ENCODE measurements at places on chromosomes 11 and 22.
A peak's percentile ranks its signal among the peaks of the same experiment; 100 is the strongest.

DNA sequence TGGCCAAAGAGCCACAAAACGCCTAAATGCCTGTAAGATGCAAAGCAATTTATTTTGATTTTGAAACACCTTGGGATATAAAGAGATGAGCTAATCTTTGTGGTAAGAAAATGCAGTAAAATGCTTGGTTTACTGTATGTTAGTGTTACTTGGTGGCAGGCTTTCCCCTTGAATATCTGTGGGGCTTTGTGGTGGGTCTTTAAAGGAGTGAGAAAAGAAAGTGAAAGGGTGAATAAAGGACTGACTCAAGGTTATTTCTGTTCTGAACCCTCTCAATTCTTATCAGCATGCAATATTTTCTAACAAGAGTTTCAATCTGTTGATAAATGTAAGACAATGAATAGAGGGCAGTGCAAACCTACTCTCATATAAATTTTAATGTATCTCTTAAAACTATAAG, 1555.9 kb upstream of the RAG2 start:
- DNase-seq, result no peak

DNA sequence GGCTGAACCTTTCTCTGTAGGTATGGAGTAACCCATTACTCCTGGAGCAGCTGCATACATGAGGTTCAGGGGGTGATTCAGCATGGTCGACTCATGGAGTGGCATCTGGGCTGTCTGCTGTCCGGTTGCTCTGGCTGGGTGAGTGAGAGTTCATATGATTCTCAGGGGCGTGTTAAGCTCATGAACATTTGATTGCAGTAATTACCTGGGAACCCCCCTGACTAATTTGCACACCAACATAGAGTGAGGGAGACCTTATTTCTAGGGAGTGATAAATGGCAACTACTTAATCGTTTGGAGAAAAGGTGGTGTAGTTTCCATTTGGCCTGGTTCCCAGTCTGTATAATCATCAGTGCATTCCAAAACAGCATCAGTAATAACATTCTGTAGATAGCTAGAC, 661.9 kb downstream of the ETS1 start:
- no peak for DNase-seq

DNA sequence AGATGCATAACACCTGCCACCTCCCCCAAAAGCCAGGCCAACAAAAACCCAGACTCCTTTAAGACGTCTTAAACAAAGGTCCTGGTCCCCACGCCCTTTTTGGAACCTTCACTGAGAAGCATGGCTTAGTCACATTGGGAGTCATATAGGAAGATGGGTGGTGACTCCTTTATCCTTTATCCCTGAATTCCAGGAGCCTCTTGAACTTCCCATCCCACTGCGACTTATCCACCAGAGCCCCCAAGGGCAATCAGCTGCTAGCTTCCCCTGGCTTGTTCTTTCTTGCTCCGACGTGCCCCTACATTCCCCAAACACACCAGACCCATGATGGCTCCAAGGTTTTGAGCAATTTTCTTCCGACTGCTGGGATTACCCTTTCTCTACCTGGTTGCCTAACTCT, 567.0 kb upstream of the CADM1 start:
- no peak for DNase-seq

DNA sequence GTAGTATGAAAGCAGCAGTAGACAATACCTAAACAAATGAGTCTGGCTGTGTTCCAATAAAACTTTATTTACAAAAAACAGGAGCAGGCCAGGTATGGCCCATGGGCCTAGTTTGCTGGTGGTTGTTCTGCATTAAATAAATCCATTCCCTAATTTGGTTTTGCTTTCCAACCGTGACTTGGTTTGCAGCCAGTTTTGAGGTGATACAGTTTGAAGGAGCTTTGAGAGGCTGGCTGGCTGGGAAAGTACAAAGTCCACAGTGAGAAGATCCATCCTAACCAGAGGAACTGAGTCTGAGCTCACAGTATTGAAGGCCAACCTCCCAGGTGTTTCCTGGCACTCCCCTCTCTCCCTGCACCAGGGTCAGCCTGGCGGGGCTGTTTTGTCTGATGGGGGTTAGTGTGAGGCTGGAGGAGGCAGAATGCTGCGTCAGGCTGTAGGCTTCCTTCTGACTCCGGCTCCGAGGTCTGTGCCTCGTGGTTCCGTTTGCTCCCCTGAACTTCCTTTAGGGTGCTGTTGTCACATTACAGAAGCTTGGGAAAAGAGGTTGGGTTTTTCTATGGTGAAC, 129.5 kb downstream of the MICAL2 start:
- DNase-seq, result no peak

- no peak for DNase-seq
Observed at GRCh38 chr22:22838148-22838786, 49.3 kb upstream of the IGLL5 start.

DNA sequence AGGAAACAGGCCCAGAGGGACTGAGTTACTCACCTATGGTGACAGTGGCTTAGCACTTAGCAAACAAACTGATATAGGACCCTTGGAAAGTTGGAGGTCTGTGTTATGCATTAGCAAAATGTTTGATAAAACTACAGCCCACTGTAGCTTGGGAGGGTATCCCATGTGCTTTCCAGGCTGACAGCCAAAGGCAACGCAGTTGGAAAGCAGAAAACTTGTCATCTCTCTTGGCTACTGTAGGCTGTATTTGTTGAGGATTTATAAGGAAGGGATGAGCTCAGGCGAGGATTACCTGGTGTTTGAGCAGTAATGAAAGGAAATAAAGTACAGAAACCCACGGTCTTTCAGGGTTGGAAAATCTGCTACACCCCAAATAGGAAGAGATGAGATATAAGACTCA, 23.8 kb downstream of the SDHAF2 start:
- DNase-seq, result no peak

DNA sequence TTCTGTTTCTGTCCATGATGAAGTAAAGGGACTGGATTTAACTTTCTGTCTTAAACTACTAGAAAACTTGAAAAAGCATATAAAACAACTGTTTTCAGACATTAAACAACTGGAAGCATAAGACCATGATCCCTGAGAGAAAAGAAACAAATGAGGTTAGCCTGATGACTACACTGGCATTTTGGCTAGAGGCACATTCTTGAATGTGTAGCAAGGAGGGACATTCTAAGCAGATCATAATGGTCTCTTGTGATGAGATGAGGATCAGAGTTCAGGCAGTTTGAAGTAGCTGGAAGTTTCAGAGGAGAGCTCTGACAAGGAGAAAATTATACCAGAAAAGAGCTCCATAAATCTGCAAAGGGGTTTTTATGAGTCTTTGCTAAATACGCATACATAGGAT, 75.4 kb downstream of the AASDHPPT start:
- no peak for DNase-seq

DNA sequence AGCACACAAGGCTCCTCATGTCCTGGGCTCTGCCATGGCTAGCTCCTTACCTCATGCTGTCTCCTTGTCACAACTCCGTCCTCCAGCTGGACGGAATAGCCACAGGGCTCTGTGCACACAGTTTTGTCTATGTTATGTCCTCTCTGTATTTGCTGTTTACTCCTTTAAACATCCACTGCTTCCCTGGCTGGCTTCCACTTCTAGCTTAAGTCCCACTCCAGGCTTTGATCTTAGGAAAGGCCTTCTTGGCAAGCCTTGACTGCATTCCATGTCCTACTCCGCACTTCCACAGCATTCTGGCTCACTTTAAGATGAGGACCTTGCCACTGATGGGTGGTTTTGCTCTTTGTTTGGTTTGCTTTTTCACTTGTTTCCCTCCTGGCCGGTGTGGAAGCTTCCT, 22.9 kb upstream of the ROBO3 start:
- peak; percentile 56 for DNase-seq

- DNase-seq, result no peak
Observed at GRCh38 chr11:119421351-119421750, 1.6 kb downstream of the THY1 start.

DNA sequence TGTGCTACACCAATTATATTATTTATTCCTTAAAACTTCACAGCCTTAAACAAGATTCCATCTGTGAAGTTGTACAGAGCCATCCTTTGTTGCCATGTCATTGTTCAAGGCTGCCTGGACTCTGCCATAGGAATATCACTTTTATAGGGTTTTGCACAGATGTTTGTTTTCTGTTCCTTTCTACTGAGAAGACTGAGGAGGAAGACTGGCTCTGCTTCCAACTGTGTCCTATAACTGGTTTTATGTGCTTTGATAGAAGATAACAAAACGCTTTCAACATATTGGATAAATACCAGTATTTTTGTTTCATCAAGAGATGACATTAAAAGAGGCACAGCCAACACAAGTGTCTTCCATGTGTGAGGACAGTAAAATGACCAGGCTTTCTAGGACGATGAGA, 120.6 kb downstream of the CD44 start:
- no peak for DNase-seq

DNA sequence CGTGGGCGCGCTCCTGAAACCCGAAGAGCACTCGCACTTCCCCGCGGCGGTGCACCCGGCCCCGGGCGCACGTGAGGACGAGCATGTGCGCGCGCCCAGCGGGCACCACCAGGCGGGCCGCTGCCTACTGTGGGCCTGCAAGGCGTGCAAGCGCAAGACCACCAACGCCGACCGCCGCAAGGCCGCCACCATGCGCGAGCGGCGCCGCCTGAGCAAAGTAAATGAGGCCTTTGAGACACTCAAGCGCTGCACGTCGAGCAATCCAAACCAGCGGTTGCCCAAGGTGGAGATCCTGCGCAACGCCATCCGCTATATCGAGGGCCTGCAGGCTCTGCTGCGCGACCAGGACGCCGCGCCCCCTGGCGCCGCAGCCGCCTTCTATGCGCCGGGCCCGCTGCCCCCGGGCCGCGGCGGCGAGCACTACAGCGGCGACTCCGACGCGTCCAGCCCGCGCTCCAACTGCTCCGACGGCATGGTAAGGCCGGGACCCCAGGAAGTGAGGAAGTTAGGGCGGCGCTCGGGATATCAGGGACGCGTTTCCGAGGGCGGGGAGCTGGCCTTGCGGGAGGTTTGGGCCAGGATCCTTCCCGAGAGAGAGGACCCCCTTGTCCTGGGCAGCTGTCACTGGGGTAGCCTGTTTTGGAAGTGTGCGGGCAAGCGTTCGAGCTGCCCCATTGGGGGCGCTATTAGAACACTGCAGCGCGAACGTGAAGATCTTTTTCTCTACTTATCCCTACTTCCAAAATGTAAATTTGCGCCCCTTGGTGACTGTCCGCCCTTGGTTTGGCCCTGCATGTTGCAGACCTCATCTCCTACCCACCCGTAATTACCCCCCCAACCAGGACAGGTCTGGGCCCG, 796 bp downstream of the MYOD1 start:
- DNase-seq, result peak; percentile 88

GRCh38 chr22:40499209-40499623, 128.8 kb downstream of the SGSM3 start:
- DNase-seq, result no peak

GRCh38 chr11:76632492-76632891, 38.1 kb downstream of the LRRC32 start:
- no peak for DNase-seq

GRCh38 chr22:32217465-32217864, 12.6 kb upstream of the RFPL2 start:
- no peak for DNase-seq

GRCh38 chr22:25148149-25148691, 51.4 kb upstream of the CRYBB3 start:
- DNase-seq, result peak; percentile 68

DNA sequence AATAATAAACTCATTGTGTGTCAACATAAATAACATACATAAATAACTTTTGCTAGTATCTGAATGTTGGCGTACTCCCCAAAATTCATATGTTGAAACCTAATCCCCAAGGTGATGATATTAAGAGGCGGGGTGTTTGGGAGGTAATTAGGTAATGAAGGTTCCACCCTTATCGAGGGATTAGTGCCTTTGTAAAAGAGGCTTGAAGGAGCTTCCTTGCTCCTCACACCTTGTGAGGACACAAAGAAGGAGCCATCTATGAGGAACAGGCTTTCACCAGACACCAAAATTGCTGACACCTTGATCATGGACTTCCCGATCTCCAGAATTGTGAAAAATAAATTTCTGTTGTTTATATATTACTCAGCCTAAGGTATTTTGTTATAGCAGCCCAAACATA, 33.9 kb upstream of the CXCR5 start:
- DNase-seq, result no peak

DNA sequence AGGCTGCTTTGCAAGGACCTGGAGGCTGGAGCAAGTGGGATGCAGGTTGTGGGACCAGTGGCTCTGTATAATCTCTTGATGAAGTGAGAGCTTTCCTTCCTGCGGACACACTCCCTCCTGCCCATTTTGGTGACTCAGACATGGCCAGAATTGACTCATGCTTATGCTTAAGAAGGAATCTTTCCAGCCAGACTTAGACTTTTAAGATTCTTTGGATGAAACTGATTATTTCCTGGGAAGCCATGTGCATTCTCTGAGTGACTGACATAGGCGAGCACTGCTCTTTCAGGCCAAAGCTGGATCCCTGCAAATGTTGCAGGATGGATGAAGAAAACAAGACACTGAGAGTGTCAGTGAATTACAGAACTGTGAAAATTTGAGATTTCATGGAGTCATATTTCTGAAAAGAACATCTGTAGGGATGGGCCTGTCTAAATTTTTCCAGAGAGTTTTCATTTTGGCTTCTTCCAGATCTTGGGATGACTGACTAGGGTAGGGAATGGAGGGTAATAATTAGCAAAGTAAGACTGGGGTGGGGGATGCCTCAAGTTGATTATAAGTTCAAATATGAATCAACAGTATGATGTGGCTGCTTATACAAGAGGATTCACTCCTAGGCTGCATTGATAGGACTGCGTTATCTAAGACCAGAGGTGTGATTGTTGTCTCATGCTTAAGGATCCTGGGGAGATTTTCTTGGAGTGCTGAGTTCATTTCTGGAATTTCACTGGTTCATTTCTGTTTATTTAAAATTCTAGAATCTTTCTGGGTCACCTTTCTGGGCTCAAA, 195.8 kb downstream of the HIPK3 start:
- DNase-seq, result no peak

Data from endodermal cell (in vitro differentiated cells).